ENCODE measurements at places on chromosomes 7 and 10.
A peak's percentile ranks its signal among the peaks of the same experiment; 100 is the strongest.

DNA sequence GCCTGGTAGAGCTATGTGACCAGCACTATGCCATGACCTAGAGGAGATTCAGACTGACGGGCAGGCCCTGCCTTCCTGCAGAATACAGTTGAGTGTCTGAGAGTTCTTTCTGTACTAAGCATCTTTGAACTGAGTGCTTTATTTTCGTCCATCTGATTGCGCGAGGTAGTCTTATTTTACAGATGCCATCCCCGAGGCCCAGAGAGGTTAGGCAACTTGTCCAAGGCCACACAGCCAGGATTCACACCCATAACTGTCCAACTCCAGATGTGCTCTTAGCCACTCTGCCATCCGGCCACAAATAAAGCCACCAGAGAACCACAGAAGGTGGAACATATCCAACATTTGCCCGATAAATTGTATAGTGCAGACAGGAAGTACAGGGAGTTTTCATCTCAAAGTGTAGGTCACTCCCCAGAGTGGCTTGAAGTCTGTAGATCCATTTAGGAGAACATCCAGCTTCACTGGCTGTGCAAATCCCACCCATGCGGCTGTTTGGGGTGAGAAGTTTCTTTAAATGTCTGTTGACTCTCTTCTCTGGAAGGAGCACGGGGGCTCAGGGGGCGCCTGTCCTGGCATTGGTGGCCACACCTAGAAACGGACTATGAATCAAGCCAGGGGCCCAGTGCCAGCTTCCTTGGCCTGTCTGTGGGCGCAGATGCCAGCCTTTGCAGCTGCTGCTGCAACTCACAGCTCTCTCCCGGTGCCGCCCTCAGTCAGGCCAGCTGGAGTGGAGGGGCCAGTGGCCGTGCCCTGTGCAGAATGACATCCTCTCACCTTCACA, 11.1 kb downstream of the CHST3 start:
- DNase-seq, result no peak

DNA sequence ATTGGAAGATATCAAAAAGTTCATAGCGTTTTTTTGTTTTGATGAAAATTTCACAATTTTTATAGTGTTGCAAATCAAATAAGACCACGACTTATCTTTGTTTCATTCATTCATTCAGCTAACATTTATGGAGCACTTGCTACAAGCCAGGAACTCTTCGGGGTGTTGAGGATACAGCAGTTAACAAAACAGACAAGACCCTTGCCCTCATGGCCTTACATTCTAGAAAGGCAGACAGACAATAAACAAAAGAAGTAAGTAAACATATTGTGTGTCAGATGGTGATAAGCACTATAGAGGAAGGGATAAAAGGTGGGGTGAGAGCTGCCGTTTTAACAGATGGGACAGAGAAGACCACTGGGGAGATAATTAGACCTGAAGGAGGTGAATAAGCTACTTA, 41.6 kb upstream of the GSAP start:
- peak; percentile 33 for DNase-seq

DNA sequence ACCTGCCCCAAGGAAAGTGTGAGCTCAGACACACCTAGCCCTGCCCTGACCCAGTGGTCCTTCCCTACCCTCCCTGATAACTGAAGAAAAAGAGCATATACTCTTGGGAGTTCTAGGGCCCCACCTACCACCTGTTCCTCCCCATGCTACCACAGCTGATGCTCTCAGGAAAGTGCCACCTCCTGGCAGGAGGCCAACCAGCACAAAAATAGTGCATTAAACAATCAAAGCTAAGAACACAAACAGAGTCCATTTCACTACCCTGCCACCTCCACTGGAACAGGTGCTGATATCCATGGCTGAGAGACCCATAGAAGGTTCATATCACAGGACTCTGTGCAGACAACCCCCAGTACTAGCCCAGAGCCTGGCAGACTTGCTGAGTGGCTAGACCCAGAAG, 288.6 kb upstream of the PHF14 start:
- no peak for DNase-seq

DNA sequence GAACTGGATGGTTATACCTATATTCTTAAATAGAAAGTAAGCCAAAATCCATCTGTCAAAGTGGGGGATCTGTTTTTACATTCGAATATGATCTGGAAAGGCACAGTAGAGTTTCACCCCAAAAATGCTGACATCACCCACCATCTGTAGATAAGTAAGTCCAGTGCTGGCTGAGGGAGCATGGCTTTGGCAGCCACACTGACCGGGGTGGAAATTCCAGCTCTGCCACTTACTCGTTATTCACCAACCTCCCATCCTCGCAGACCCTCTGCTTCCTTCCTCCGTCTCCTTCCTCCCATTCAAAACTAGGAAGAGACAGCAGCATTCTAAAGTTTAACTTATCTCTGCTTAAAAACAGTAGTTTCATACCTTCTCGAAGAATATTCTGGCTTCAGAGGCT, 84.9 kb upstream of the GATA3 start:
- no peak for DNase-seq

DNA sequence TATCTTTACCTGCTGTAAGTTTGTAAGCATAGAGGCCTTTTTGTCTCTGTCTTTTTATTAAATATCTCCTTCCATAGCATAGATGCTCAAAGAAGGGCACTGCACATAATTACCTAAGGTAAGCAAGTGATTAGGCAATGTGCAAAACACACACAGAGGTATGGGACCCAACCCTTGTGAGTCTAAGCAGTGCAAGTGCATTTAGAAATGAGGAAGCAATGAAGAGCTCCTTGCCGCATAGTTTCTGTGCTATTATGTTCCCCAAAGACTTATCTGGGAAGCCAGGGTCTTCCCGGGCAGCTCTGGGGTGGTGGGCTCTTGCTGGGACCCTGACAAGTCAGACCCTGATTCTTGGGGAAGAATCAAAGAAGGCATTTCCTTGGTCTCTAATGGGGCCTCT, 13.5 kb upstream of the MGAM2 start:
- peak; percentile 40 for DNase-seq

DNA sequence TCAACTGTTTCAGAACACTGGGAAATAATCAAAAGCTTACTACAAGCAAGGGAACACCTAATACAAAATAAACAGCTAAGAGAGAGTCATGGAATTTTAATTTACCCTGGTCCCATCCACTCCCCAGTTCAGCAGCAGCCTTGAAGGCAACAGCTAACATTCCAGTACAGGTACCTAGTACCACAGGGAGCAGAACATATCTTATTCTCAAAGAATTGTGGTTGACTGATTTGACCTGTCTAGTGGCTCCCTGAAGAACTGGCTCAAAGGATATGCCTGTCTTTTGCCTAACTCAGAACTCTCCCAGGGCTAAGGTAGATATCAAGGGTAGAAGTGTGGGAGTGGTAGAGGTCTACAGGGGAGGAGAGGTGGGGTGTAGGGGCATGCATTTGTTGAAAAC, 32.3 kb downstream of the SMURF1 start:
- DNase-seq, result no peak

GRCh38 chr7:114663502-114663901, 248.9 kb downstream of the FOXP2 start:
- peak; percentile 51 for DNase-seq

DNA sequence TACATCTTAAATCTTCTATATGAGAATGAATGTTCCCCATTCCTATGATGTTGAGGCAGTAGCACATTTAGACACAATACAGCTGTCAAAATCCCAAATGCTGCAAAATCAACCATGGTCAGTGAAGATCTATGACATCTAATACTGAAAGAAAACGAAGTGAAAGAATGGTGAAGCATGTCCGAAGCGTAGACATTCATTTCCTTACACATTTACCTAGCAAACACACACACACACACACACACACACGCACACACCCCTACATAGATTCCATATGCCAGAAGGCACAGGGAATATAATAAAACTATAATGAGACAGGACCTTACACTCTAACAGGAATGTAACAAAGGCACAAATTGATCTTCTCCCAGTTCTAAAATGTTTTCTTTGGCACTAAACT, 32.5 kb downstream of the CCDC6 start:
- no peak for DNase-seq

- no peak for DNase-seq
These were observed 590.6 kb downstream of the DNAJB6 start for GRCh38 chr7:157927313-157927925.

- DNase-seq, result peak; percentile 14
These were observed 45.0 kb downstream of the TMEM106B start for GRCh38 chr7:12256090-12256489.

DNA sequence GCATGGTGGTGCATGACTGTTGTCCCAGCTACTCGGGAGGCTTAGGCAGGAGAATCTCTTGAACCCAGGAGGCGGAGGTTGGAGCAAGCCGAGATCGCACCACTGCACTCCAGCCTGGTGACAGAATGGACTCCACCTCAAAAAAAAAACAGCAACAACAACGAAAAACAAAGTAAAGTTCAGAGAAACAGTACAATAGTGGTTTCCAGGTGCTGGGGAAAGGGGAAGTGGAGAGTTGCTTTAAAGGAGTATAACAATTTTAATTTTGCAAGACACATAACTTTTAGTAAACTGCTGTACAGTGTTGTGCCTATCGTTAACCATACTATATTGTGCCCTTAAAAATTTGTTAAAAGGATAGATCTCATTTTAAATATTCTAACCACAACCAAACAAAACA, 662.7 kb upstream of the POT1 start:
- no peak for DNase-seq

DNA sequence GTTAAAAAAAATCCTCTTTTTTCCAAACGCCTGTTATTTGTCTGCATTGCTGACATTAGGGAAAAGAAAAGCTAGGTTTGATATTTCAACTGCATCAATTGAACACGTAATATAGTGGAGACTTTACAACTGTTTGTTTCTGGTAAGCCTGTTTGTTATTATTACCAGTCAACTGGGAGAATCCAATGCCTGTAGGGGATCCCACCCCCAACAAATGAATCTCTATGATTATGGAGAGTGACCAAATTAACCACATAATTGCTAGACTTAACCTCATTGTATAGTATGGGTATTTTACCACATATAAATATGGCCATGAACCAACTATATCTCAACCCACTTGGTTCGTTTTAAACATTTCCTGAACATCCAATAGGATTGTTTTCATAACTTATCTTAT, 216.1 kb downstream of the TWIST1 start:
- DNase-seq, result no peak

- no peak for DNase-seq
These were observed 394.9 kb downstream of the DGKB start for GRCh38 chr7:14507617-14508016.

DNA sequence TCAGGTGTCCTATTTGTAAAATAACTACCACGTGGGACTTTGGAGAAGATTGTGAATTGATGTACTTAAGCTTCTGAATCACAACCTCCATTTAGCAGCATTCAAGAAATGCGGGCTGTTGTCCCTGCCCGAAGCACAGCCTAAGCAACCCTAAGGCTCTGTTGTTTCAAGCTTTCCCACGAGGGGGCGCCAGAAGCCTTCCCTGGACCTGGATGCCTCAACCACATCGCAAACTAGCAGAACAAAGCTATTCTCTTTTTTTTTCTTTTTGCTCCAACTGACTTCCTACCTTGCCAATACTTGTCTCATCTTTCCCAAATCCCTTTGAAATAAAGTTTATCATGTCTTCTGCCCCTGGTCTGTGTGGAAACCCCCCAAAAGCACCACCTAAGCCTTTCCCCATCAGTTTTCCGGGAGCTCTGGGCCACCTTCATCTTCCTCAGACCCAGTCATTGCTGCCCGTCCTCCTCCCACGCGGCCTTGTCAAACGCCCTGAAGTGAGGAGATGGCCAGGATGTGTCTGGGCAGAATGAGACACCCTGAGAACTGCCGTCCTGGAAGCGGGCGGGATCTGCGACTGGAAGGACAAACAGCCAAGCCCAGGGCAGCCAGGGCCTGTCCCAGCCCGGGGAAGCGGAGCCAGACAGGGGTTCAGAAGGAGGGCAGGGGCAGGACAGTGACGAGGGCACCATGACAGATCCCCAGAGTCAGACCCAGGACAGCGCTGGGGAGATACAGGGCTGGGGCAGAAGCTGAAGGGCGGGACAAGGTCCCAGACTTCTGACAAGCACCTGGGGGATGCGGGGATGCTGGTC, 112.7 kb downstream of the SLIT1 start:
- DNase-seq, result peak; percentile 72

DNA sequence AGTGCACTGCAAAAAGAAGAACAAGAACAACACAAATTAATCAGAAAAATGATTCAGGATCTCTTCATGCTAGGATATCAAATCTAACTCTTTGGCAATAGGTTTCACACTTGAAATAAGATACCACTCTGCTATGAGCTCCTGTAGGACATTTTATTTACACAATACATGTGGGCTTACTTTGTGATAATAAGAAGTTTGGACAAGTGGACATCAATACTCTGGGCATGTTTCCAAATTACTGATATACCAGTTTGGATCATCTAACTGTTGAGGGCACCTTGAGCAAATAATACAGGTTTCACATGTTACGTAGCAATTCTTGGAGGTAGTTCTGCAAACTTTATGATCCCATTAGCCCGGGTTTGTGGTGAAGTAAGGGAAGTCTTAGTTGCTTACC, 59.8 kb downstream of the CPVL start:
- DNase-seq, result no peak
